ENCODE measurements at places on chromosomes 1 and 21.

DNA sequence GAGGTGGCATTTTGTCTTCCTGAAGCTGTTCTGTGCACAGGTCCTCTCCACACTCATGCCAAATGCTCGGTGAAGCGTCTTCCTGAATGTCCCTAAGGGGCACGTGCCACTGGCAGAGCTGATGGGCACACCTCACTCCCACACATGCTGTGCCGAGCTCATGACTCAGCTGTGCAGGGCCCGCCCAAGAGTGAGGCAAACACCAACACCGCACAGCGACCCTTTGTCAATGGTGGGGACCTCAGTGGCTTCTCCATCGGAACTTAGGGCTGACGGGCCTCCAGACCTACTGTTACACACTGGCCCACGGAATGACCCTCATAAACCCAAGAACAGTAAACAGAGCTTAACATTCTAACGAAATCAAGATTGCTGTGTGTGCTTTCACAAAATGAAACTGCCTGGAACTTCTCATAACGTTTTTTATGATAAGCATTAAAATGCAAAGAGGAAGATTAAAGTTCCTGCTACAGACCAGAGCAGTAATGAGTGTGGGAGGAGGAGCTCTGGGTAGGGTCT lies 89.3 kb downstream of the SIM2 start:
- DNase-seq, result no peak

DNA sequence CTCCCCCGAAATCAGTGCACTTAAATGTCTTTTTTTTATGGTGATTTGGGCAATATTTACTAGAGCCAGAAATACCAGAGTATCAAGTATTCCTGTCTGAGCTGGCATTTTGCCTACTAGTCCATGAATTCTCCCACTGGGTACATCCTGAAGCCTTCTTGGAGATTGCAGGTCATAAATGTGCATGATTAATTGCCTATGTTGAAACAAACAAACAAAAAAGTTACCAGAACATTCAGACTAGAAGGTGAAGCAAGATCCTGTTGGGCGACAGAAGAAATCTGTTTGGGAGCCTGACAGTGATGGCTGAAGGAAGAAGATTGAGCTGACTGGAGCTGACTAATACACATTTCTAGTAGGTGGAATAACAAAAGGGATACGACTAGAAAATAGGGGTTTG lies 127.4 kb upstream of the NRIP1 start:
- no peak for DNase-seq

- DNase-seq, result no peak
Measured at GRCh38 chr1:5632814-5633213, 359.4 kb downstream of the NPHP4 start.

DNA sequence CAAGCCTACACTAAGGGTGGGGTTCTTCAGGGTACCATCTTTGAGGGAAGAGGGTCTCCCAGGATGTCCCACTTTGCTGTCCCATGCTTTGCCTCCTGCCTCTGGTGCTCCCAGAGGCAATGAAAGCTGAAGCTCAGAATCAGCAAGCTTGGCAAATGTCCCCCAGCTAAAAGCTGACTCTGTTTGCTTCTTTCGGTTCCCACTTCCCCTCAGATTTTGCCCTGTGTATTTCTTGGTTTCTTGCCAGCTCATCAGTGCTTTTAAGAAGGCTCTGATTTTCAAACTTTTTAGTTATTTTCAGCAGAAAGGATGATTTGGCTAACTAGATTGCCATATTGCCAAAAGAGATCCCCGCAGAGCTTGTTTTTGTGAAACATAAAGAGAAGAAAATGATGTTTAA lies 33.1 kb upstream of the COG2 start:
- DNase-seq, result no peak

- DNase-seq, result no peak
Measured at GRCh38 chr1:106458866-106459265, 597.6 kb upstream of the PRMT6 start.

All from neuronal stem cell (in vitro differentiated cells).